ENCODE measurements at places on chromosomes 1 and 21.

GRCh38 chr1:27341525-27342252 lies at the start of gene SYTL1:
SYTL1 (plus strand) TSS chr1:27342022; CDS start chr1:27345335, 3,313 bp downstream.
- peak; percentile 50 for DNase-seq

DNA sequence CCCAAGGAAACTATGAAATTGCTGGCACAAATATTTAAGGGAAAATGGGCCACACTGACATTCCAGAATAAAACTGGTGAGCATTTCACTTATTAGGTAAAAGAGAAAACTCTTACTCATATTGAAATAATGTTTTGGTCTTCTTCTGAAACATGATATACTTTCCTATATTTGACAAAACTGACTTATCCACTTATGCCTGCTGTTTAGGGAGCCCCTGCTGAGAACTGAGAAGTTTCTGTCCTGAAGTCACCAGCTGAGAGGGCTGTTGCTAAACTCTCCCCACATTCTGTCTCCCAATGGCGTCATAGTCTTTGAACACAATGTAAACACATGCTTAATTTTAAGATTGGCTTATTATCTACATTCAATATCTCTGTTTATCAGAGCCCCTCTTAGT lies 46.8 kb upstream of the ZC3H11B start:
- no peak for DNase-seq

DNA sequence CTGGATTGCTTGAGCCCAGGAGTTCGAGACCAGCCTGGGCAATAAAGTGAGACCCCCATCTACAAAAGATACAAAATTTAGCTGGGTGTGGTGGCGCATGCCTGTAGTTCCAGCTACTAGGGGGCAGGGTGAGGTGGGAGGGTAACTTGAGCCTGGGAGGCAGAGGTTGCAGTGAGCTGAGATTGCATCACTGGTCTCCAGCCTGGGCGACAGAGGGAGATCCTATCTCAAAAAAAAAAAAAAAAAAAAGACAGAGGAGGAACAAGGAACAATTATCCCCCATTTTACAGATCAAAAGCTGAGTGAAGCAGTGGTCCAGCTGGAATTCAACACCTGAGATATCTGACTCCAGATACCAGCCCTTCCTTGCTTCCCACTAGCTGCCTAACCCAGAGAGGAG lies 34.8 kb downstream of the L1TD1 start:
- DNase-seq, result no peak

- no peak for DNase-seq
Measured at GRCh38 chr1:224911217-224911616, 18.3 kb upstream of the DNAH14 start.

DNA sequence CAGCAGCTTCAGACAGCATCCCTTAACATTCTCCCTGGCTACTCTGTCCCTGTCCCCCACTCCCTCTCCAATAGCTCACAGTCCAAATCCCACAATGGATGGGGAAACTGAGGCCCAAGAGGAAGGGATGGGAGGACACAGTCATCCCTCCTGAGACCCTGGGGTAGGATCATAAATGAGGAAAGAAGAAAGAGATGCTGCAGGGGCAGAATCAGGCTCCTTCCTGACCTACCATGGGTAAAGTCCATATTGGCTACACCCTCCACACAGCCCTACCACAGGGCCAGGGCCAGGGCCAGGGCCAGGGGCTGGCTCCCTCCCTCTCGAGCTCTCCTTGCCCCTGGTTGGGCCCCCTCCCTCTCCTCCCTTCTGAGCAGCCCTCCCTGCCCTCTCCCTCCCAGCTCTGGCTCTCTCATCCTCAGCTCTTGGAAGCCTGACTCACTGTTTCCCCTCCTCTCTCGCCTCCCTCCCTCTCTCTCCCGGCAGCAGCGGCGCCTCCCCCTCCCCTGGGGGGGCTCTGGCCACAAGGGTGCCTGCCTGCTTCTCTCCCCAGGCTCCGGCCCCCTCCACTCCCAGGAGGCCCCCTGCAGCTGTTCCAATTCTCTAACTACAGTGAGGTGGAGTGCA lies 4.9 kb downstream of the AHDC1 start:
- no peak for DNase-seq

DNA sequence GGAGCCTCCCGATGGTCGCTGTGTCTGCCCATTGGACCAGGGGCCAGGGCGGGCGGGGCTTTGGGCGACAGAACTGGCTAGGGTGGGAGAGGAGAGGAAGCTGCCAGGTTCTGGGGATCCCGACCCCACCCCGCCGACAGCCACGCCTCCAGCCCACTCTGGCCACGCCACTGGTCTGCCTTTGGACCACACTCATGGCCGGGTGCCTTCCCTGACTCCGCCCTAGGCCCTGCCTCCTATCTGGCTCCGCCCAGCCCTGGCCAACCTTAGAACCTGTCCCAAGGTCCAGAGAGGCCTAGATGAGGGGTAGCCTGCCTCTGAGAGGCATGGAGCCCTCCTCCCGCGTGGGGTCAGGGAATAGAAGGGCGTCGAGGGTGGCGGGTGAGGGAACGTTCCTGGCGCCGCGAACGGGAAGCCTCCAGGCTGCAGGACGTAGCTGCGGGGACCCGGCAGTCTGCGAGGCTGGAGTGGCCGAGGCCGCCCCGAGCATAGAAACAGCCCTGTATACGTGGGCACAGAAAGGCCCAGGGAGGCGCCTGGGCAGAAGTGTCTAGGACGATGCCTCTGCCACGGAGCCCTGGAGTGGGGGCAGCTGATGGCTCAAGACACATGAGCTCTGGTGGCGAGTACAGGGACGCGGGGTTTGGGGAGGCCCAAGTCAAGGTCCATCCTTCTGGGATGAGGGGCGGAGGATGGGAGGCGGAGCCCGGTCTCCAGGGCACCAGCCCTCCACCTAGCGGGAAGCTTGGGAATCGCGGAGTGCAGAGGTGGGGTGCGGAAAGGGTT lies 11.5 kb upstream of the COL16A1 start:
- DNase-seq, result peak; percentile 93

DNA sequence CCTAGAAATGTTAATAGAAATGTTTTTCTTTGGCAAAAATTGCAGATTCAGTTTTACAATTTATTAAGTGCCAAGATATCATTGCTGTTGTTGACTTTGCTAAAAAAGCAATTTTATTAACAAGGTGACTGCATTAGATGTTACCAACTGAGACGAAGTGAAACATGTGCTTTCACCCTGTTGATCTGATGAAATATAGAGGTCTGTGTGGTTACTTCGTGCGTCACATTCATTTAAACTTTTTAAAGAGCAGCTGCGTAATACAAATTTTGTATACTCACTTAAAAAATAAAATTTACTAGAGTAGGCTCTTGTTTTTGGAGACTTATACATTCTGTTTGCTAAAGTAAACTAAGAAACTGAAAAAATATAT lies 465.7 kb downstream of the USP25 start:
- DNase-seq, result no peak

DNA sequence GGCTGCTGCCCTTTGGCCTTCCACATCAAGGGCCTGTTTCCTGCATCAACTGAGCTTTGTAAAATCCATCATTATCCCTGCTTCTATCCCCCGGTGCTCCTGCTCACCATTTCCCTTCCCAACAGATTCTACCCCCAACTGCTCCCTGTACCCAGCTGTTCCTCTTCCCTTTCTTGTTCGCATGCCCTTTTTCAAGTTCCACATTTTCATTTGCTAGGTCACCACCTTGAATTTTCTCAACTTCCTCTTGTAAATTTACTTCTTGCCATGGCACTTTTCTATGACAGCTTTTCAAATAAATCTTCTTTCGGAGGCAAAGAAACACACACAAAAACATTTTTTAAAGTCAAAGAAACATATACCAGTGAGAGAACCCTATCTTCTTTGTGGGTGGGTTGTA lies 330.5 kb upstream of the ADGRL2 start:
- no peak for DNase-seq

GRCh38 chr1:223721658-223722607 lies 9.6 kb downstream of the CAPN2 start:
- DNase-seq, result no peak

DNA sequence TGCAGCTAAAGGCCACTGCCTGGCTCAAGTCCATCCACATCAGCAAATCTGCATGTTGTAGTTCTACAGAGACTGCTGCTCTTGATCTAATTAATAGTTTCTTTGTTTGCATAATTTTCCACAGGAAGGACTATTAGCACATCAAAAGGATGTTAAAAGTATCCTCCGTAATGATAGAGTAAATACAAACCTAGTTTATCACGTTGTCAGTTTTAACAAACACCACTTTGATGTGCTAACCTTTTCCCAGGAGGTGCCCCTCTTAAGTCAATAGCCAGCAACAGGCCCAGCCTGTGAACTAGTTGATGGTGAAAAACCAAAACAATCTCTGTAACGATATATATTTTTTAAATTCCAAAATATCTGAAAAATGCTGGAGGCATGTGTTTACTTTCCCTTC lies 64.2 kb upstream of the SLC22A15 start:
- DNase-seq, result no peak

- no peak for DNase-seq
Measured at GRCh38 chr1:39832294-39832693, 43.6 kb upstream of the BMP8B start.

DNA sequence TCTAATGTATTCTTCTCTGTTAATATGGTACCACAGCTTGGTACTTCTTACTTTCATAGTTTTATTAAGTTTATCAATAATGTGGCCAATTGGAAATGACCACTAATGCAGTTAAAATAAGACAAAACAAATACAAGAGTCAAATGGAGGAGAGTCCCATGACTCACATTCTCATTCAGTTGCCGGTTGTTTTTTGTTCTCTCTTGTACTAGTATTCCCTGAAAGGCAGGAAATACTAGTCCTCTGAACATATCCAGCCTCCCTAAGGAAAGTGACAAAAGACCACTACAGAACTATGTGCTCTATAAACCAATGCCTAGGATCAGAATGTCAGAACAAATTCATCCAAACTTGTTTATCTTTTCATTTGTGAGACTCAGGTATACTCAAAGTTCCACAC lies 165.2 kb upstream of the SAMSN1 start:
- no peak for DNase-seq

Measured in mucosa of gallbladder (tissue), 1 donor.